ENCODE measurements at places on chromosomes 4 and X. TPM values are rescaled to one million over a fixed set of nuclear protein-coding genes. Genes with fewer than 3 reads are reported as not detected.

SSX3 gene
- not detected for total RNA-seq

NPY5R gene
- 1.6 TPM for total RNA-seq

ETDA gene
- not detected for total RNA-seq

PLAC8 gene
- total RNA-seq = 8.3 TPM

OSTC gene
- total RNA-seq = 93.5 TPM
